Brain (organoid and tissue), 16 donors: ENCODE measurements at places on chromosomes 3 and 15. TPM values are rescaled to one million over a fixed set of nuclear protein-coding genes. Genes with fewer than 3 reads are reported as not detected.

Gene AHSG
- polyA plus RNA-seq: not detected

Gene GASK1A
- polyA plus RNA-seq: 1.9 TPM

DNA sequence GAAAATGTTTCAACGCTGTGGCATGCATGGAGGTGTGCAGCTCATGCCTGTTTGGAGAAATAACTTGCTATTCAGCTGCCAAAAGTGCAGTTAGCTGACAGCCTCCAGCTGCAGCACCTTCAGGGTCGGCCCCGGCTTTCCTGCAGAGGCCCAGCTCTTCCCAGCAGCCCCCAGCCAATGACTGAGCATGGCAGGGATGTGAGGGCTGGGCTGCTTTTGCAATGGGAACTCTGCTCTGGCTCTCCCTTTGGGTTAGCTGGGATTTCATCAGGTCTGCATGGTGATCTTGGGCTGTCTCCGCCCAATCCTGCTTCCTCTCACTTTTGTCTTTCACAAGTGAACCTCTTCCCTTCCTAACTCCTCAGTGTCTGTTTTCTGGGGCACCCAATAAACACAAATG, 396.6 kb downstream of the EPHB1 start:
- no peak for DNase-seq

GRCh38 chr15:31828594-31828993, 201.7 kb upstream of the CHRNA7 start:
- no peak for DNase-seq

DNA sequence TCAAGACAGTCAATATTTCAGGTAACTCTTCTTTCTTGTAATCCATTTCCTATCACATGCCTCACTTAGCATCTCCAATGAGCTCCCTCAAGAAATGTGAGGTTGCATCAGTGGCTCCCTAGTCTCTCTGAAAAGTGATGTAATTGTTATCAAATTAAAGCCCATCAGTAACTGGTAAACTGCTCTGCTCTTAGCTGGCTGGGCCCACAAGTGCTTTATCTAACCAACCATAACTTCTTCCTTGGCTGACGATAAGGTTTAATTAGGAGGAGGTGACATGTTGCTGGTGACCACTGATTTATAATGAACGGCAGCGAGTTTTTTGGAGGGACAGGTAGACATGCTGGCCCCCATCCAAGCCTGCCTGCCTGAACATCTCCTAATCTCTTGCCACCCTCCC, 79.6 kb downstream of the RTP4 start:
- DNase-seq: no peak

DNA sequence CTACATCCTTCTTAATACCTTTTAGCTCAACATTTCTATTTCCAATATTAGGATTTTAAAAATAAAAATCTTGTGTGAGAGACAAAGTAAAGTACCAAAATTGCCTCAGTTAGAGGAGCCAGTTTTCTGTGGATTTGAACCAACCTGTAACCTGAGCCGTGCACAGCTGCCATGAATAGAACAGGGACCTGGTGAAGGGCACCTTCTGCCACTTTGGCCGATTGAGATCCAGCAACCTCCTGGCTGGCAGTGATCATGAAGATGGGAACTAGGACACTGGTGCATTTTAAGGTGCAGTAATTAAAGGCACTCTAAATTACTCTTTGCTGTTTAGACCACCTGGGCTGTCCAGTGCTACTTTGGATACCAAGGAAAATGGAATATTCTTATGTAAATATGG, 34.3 kb upstream of the TRAK1 start:
- DNase-seq: no peak
